Stomach (tissue), 19 donors: ENCODE measurements at places on chromosomes 16 and 17. TPM values are rescaled to one million over a fixed set of nuclear protein-coding genes. Genes with fewer than 3 reads are reported as not detected.

DNA sequence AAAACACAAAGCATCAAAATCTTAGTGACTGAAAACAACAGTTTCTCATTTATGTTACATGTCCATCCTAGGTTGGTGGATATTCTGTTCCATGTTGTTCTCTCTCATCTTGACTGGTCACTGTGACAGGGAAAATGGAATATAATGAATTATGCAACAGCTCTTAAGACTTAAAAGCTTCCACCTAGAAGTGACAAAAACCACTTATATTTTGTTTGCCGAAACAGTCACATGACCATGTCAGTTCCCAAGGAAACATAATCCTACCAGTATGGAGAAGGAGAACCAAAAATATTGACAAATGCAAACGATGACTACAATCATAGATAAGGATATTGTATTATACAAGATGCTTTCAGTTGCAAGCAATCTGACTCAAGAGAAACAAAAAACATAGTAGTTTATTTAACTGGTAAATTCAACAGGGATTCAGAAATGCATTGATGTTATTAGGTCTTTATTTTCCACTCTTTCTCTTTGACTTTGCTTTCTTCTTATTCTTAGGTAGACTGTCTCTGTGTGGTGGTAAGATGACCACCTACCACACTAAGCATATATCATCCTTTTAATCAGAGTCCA lies 103.8 kb downstream of the SSH2 start:
- DNase-seq, result peak; percentile 54

GRCh38 chr17:68397108-68397536 lies 60.2 kb downstream of the WIPI1 start:
- no peak for DNase-seq

TPSAB1 gene
- total RNA-seq, result 202 TPM

TMEM114 gene
- total RNA-seq, result not detected

- no peak for DNase-seq
These were observed 53.2 kb downstream of the MSI2 start for GRCh38 chr17:57309479-57309878.

- DNase-seq, result no peak
These were observed 3.2 kb downstream of the ZNF500 start for GRCh38 chr16:4763791-4764190.

CDRT15L2 gene
- not detected for total RNA-seq

KRT28 gene
- total RNA-seq, result not detected

GRCh38 chr17:31511195-31511578 lies 119.7 kb downstream of the RAB11FIP4 start:
- DNase-seq, result peak; percentile 90

- DNase-seq, result peak; percentile 95
These were observed at the start of gene CTF1 for GRCh38 chr16:30896261-30896888. TSS of gene CTF1 (plus strand) at chr16:30896614. CDS start at chr16:30896644, 30 bp downstream.

GRCh38 chr17:74296548-74296936 lies 22.5 kb downstream of the DNAI2 start:
- DNase-seq, result peak; percentile 83

- DNase-seq, result no peak
These were observed 4.4 kb downstream of the STX8 start for GRCh38 chr17:9571201-9571600.

ACAP1 gene
- total RNA-seq, result 15.4 TPM

SLC47A2 gene
- total RNA-seq, result not detected

GRCh38 chr16:4203748-4204147 lies 38.1 kb downstream of the SRL start:
- DNase-seq, result no peak

DNA sequence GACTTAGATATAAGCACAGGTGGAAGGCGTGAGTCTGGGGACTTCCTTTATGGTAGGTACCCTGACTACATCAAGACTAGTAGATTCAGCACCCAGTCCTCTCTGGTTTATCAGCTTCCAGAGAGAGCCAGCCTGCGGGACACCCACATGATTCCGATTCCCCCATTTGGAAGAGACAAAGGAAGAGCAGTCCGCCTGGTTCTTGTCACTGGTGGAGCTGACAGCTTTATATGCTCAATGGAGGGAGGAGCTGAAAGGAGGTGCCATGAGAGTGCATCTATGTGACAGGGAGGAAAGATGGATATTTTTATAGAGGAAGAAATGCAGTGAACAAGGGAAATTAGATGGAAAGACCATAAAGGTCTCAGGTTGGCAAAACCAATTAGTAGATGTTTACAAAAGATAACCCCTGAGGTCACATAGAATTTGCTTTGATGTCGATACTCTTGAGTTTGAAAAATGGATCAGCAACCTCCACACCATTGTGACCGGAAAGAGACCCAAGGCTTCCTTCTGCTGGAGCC lies 437.7 kb downstream of the PMP22 start:
- DNase-seq, result no peak
